ENCODE measurements at places on chromosomes 16 and 17. TPM values are rescaled to one million over a fixed set of nuclear protein-coding genes. Genes with fewer than 3 reads are reported as not detected.

DNA sequence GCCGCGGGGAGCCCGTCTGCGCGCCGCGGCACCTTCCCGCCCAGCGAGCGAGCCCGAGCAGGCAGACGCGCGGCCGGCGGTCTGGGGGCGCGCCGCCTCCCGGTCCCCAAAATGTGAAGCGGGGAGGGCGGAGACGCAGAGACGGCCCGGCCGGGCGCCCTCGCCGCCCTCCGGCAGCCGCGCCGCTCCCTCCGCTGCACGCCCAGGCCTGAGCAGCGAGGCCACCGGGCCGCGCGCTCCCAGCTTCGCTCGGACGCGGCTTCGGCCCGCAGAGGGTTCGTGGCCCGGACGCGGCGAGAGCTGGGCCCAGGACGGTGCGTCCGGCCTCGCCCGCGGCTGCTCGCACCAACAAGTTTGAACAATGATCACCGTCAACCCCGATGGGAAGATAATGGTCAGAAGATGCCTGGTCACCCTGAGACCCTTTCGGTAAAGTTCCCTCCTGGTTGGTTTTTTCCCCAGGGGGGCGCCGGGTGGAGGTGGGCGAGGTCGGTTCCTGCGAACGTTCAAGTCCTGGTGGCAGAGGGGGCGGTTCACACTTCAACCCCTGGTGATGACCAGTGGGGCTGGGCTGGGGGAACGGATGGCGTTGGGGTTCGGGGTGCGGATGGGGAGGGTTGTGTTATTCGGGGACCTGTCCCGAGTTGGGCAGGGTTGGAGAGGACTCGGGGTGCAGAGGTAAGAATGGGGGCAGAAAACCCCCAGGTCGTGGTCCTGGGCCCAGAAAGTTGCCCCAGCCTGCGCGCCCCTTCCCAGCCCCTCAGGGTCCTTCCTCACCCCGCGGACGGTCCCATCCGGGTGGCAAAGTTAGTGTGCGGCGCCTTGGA lies 678 bp downstream of the MGAT5B start:
- DNase-seq: no peak

- DNase-seq: no peak
Measured at GRCh38 chr17:50274142-50274896, at the start of gene TMEM92. TMEM92 (plus strand) TSS chr17:50274466; CDS start chr17:50274502, 36 bp downstream.

DNA sequence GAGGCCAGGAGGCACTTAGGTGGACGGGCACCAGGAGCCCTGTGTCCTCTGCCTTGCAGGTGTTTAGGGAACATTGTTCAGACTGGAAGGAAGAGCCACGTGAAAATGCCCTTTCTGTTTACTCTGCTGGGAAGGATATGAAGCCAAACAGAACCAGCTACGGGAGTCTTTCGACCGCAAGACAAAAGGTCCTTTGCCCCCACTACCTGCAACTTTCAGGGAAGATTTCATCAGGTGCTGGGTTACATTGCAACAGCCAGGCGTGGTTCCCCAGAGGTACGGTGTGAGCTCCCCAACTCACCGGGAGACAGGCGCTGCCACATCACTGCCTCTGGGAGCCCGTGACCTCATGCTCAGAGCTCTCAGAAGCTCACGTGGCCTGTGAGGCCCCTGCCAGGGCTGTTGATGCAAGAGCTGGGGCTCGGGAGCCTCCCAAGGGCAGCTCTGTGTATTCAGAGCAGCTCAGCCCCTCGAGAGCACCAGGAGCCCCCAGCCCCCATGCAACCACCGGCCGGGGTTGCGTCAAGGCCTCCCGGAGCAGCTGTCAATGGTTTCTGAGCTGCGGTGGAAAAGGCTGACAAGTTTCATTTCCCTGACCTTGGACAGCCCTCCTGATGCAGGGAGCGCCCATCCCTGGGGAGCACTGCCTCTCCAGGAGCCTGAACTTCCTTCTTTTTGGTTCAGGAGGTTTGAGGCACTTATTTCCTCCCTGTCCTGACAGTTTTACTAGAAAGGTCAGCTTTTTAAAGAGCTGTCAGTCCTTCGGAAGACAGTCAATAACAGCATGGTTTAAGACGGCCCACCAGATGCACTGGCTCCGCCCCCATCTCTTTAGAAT lies 42.1 kb downstream of the TBC1D16 start:
- DNase-seq: peak; percentile 96

The MRPL38 gene
- total RNA-seq: 44.3 TPM

- no peak for DNase-seq
Measured at GRCh38 chr17:56110463-56111135, 42.7 kb upstream of the ANKFN1 start.
